Smooth muscle cell of the brain vasculature (primary cell): ENCODE measurements at places on chromosomes 3 and 15.

- DNase-seq, result no peak
These were observed 224.2 kb upstream of the CFAP20DC start for GRCh38 chr3:59273976-59274375.

GRCh38 chr3:100891033-100891432 is 102.2 kb downstream of the ABI3BP start:
- DNase-seq, result no peak

GRCh38 chr3:153163393-153163724 is 1.3 kb downstream of the RAP2B start:
- no peak for DNase-seq

- no peak for DNase-seq
These were observed 32.2 kb upstream of the GUCA1C start for GRCh38 chr3:108985844-108986243.

- no peak for DNase-seq
These were observed 166.5 kb upstream of the NECTIN3 start for GRCh38 chr3:110905121-110905520.

DNA sequence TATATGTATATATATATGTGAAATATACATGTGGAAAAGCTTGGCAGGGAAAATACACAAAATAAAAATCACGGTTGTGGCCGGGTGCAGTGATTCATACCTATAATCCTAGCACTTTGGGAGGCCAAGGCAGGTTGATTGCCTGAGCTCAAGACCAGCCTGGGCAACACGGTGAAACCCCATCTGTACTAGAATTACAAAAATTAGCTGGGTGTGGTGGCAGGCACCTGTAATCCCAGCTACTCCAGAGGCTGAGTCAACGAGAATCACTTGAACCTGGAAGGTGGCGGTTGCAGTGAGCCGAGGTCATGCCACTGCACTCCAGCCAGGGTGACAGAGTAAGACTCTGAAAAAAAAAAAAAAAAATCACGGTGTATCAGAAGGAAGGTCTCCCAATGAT is 20.8 kb upstream of the ARHGEF3 start:
- no peak for DNase-seq

- DNase-seq, result no peak
These were observed 18.9 kb downstream of the WNT5A start for GRCh38 chr3:55468251-55468650.

DNA sequence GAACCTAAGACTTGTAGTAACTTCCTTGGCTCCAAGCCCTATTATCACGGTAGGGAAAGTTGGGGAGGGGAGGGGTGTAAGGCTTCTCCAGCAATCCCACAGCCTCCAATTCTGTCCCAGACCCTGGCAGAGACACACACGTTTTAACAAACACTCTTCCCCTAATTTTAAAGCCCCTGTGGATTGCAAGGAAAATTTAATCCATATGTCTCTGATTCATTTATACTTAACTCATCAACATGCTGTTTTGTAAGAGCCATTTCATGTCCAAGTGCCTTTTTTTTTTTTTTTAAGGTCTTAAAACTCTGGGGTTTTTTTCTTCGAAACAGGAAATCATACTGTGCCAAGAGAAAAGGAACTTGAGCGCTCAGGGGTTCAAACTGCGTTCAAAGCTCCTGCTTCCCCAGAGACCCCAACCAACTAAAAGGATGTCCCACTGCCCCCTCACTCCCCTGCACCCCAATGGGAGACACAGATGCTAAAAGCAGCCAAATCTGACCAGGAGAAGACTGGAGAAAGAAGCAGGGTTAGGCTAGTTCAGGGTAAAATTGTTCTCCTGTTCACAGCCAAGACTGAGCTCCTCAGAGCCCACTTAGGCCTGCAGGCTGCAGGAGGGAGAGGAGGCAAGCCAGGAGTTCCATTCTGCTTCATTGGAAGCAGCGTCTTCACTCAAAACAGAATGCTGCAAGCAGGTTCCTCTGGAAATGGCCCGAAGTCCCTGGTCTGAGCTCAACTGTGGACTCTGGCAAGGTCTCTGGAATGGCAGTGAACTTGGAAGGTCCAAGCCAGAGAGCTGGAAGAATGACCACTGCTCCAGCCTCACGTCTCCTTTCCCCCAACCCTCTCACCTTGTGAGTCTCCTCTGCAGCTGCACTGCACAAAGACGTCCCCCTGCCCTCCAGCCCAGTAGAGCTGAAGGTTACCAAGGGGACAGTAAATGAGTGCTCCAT is 172.5 kb downstream of the NTRK3 start:
- no peak for DNase-seq

DNA sequence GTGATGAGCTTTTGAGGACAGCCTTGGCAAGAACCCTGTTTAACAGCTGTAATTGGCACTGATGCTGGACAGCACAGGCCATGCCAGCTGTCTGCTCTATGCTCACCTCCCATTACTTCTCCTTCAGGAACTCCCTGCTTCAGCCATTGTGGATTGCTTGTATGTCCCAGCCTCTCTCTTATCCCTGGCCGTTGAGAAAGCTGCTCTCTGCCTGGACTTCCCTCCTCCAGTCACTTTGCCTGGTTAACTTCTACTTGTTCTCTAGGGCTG is 444.5 kb downstream of the EPHB1 start:
- DNase-seq, result no peak
